Liver (tissue), 10 donors: ENCODE measurements at places on chromosomes 5 and 9. TPM values are rescaled to one million over a fixed set of nuclear protein-coding genes. Genes with fewer than 3 reads are reported as not detected.

DNA sequence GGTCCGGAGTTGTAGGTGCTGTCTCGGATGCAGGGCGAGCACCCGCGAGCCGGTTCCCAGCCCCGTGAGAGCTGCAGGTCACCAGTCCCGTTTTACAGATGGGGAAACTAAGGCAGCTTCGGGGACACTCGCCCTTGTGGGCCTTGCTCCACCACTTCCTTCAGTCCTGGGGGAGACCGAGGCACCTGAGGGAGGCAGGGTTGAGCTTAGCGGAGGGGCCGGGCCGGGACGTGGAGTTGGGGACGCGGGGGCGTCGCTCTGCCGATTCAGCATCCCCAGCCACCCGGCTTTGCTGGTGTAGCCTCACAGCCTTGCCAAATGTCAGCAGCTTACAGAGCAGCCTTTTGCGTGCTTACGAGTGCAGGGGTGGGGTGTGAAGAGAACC is 530 bp downstream of the BBLN start:
- no peak for DNase-seq

Gene FOXD4L4
- not detected for polyA plus RNA-seq

DNA sequence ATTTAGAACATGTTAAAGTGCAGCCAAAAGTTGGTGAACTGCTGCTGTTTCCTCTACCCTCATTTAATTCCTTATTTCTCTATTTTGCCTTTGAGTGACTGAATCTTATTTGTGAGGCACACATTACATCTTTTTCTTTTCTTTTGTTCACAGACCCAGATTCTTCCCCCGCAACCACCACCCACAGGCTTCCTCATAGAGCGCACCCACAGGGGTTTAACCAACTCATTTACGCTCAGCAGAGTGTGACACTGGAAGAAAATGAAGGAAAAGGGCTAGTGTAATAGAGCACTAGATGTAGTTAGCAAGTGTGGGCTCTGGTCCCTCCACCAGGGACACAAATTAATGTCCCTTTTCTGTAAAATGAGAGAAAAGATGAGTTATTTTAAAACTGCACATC is 200.7 kb downstream of the PARP8 start:
- DNase-seq = no peak

DNA sequence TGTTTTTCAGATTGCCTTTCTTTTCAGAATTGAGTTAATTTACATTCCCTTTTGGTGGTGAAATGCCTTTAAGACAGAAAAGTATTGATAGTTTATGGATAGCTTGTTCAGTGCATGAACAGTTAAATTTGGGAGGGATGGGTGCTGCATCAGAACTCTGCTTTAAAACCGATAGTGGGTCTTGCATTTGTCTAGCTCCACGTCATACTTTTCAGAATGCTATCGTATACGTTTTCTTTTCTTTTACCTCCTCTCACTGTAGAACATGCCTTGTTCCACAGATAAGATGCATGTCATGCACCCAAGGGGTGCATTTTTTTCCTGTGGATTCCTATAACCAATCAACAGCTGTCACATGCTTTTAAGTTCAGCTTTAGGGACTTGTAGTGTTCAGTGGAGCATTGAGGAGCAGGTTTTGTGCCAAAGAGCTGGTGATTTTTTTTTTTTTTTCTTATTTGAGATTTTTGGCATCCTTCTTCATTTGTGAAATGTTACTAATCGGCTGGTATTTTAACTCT is 2.3 kb downstream of the SLC44A1 start:
- no peak for DNase-seq

DNA sequence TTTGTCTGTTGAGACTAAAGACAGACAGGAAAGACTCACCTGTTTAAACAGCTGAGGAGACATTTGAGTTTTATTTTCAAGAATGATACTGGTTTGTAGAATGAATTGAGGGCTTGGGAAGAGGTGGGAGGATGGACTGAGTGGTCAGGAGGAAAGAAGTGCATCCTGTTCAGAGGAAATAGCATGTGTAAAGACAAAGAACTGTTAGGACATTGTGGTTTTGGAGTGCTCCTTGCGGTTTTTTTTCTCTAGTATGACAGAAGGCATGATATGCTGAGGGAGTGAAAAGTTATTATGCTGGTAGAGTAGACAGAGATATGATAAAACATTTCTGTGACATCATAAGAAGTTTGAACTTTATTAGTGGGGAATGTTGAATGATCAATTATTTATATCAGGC is 270.7 kb upstream of the ELAVL2 start:
- no peak for DNase-seq

GRCh38 chr9:125743682-125744428 is 3.3 kb upstream of the PBX3 start:
- no peak for DNase-seq

DNA sequence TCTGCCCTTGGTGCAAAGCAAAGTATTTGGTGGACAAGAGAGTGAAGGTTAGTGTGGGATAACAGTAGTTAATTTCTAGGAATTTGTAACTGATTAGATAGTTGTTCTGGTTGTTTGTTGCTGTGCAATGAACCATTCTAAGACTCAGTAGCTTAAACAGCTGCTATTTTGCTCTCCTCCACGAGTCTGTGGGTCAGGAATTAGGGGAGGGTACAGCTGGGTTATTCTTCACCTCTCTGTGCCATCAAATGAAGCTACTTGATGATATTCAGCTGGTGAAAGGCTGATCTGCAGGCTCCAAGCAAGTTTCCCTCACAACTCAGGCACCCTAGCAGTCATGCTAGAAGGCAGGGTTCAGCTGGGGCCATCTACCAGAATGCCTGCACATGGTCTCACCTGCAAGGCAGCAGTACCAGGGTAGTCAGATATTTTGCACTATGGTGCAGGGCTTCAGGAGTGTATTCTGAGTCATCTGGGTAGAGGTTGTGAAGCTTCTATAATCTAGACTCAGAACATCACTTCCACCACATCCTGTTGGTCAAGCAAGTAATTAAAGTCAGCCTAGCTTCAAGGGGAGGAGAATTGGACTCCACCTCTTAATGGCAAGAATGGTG is 159.5 kb upstream of the SLC28A3 start:
- DNase-seq = no peak

- DNase-seq = no peak
Observed at GRCh38 chr5:122257000-122257399, 55.0 kb upstream of the SNCAIP start.
